Esophagus muscularis mucosa (tissue), 4 donors: ENCODE measurements at places on chromosomes 7 and 10.

DNA sequence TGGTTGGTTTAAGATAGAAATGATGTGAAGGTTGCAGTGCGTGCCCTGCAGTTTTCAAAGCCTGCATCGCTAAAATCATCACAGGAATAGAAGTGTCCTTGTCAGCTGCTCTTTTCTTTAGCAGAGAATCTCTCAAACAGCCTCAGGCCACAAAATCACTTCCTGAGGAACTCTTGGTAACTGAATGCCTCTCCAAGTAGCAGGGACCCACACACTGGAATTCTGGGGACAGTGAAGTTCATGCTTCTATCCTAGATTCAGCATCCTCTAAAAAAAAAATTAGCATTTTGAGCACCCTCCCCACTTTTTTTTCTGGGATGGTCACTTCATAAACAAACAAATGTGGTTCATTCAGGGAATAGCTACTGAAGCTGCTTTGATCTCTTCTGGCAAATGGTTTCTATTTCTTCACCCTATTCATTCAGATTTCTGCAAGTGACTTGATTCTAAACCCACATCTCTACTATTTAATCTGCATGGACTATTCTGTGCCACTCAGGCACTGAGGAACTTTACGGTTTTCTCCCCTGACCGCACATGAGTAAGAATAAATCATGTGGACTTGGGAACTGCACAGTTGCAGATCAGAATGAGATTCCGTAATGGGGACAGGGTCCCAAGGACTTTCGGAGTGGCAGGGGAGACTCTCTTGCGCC is 306.9 kb downstream of the FRMD4A start:
- no peak for DNase-seq

DNA sequence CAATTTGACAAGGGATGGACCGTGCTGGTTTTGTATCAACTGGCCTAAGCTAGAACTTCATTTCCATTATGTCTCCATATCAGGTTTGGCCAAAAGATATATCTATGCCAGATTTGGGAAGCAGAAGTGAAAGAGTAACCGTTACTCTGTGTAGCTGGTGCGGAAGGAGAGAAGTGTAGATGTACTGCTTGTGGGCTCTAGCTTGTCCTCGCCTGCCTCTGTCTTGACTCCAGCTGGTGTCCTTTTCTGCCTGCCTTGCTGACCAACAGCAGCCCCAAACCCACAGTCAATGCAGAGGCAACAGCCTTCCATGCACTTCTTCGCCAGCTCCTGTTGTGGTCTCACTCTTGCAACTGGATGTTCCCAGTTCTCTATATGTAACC is 128.5 kb downstream of the KIF20B start:
- peak; percentile 74 for DNase-seq

DNA sequence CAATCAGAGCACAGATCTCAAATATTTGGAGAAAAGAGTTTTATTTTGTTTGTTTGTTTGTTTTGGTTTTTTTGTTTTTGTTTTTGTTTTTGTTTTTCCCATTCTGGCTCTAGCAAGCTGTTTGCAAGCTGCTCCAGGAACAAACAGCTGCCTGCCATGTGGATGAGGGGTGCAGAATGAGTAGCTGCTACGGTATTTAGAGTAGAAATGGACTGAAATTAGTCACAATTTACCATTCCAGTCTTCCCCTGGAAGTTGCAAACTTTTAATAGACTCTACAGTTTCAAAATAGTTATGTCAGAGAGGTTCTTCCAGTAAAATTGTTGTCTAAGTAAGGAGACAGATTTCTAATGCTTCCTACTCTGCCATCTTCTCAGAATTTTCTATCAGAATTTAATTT is 27.1 kb upstream of the TAS2R16 start:
- no peak for DNase-seq

DNA sequence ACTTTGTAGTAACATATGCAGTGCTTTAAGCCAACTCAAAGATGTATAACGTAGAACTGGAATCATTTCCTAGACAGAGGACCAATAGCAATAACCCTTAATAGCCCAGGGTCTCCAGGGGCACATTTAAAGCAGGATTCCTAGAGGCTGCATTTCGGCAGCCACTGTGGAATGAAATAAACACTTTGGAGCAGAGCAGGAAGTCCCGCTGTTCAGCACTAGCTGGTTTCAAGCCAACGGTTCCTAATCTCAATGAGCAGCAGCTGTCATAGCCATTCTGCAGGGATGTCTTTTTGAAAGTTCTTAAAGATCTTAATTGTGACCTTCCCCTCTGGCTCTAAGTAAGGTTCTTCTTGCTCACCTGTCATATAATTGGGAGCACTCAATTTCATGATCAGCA is 18.4 kb upstream of the MACROH2A2 start:
- DNase-seq: no peak

GRCh38 chr10:93222876-93223275 is 149.2 kb downstream of the CYP26A1 start:
- DNase-seq: peak; percentile 53

- no peak for DNase-seq
Observed at GRCh38 chr7:147432079-147432478, 1158.5 kb upstream of the C7orf33 start.

- DNase-seq: no peak
Observed at GRCh38 chr10:76282061-76283025, 850.9 kb downstream of the LRMDA start.

GRCh38 chr10:15393139-15393825 is 22.2 kb upstream of the FAM171A1 start:
- DNase-seq: no peak

DNA sequence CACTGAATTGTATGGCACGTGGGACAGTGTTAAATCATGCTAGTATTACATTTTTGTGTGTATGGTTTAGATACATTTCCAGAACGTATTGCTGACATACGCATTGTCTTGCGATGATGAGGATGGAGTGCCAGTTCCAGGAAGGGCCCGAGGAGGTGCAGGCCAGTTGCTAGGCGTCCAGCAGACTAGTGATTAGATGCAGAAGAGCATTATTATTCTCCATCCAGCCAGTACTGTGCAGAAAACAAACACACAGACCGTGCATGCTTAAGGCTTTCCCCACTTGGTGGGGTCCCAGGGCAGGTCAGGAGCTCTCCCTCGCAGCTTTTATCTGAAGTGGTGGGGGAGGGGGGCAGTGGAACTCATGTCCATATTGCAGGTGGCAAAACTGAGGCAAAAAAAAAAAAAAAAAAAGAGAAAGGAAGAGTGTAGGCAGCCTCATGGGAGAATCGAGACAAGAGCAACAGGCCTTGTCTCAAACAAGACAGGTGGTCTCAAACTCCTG is 189.2 kb downstream of the CAMK1D start:
- DNase-seq: no peak

GRCh38 chr7:106618480-106618879 is 42.5 kb downstream of the CCDC71L start:
- no peak for DNase-seq

DNA sequence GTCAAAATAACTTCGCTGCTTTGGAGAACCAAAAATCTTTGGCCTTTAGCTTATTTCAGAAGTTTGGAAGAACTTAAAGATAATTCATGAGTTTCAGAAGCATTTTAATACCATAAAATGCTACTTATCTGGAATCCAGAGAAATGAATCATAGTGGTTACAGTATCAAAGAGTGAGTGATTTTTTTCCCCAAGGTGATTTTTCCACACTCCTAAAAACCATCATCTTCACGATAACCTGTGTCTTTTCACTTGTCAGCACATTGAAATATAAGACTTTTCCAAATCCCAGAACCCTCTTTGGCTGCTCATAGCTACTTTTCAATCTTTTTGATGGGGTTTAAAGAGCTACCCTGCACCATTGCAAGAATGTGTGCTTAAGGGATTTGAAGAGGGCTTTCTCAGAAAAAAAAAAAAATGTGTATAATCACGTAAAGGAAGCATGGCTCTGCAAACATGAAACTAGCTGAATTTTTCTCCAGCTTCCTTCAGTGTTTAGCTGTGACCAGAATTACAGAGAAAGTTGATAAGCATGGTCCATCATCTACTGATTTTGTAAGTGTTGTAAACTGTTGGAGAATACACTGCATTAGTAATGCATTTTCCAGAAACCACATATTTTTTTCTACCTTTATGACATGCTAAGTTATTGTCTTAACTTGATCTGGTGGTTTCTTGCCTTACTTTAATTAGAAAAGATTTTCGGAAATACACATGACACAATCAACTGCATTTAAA is 134.9 kb downstream of the BICC1 start:
- DNase-seq: no peak

DNA sequence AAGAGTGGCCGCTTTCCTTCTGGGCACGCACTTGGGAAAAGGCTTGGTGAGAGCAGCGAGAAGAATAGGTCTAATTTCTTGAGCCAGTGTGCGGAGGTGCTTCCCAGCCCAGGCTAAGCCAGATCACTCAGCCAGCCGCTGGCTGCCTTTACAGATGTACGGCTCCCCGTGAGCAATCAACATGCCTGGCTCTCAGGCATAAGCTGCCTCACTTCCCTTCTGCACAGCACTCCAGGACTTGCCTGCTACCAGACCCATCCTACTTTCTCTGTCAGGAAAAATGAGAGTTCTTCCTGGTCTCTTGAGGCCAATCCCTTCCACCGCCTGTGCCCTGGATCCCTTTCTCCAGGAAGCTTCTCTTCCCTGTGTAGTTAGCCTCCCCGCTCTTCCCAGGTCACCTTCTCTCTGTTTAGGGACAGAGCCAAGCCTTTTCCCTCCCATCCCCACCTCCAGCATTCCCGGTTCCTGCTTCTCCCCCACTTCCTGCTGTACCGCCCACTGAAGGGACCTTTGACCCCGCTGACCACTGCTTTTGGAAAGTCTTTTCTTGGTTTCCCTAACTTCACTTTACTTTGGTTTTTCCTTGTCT is 1.1 kb upstream of the ACTR3C start:
- no peak for DNase-seq

- no peak for DNase-seq
Observed at GRCh38 chr7:50837965-50838364, 55.3 kb upstream of the GRB10 start.

GRCh38 chr10:49252313-49253034 is 46.5 kb upstream of the C10orf71 start:
- peak; percentile 79 for DNase-seq

DNA sequence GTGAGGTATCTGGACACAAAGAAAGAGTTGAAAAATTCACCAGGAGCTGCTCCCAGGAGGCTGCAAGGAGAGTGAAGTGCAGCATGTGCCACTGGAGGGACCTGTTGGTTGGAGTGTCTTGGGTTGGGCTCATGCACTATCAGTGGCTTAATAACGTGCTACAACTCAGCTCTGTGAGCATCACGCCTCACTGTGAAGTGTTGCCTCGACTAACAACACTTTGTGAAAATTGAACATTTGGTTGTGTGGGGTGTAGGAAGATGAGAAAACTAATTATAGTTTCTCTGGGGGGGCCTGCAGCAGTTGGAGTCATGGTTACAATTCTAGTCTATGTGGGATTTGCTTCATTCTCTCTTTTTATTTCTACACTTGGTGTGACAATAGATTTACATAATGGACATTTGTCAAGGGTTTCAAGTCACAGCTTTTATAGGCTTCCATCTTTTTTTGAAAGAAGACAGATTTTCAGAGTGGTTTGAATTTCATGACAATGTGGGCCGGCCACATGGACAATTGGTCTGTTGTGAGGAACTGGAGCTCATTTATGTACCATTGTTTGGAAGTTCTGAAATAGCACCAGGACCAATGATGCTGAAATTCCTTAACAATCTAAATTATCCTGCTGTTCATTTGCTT is 121.3 kb downstream of the RAMP3 start:
- DNase-seq: no peak

DNA sequence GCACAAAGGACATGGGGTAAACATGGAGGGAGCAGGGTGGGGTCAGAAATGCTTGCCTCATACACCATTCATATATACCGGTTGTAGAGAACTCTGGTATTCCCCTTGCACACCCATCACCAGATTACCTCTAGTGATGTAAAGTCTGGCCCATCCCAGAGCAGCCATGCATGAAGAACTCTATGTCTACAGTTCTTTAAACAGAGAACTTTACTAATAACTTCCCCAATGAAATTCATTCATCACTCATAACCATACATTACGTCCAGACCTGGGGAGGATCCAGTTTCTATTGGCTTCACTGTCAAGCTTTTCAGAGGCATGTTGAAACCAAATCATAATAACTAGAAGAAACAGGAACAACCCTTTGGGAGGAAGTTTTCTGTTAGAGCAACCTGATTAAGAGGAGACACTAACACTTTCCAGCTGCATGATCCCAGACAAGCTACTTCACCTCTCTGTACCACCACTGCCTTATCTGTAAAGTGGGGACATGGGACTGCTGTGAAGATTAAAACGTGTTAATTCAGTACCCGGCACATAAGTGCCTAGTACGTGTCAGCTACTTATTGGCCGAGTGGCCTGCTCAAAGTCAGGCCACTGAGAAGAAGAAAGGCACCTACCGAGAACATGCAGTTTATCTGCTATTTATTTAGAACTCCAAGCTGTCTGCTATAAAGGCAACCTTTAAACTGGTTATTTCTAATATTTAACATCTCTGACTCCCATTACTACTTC is 59.7 kb downstream of the IGF2BP3 start:
- DNase-seq: no peak

DNA sequence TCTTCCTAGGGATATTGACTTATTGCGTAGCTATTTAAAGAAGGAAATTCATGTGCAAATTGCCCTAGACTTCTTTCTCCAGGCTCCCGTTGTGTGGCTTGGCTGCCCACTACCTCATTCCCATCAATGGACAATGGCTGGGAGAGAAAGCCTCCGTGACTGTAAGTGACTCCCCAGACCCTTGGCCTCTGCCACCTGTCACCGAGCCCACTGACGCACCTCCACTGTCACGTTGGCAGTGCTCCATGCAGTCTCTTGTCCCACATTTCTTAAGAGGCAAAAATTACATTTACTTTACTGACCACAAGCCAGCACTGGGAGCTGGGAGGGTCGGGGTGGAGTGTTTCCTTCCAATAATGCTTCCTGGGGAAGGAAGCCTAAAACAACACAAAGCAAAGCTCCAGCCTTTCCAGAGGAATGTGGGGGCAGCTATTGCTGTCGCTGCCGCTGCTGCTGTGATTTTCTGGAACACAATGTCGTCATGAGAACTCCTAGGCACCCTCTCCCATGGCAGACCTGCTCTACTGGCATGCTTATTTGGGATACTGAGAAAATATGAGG is 89.7 kb upstream of the STEAP1B start:
- no peak for DNase-seq

GRCh38 chr7:70587739-70588138 is 544.2 kb upstream of the GALNT17 start:
- no peak for DNase-seq

- DNase-seq: no peak
Observed at GRCh38 chr7:125201002-125201401, 271.4 kb upstream of the POT1 start.

- no peak for DNase-seq
Observed at GRCh38 chr7:106450716-106451115, 165.9 kb upstream of the NAMPT start.

- no peak for DNase-seq
Observed at GRCh38 chr10:84314275-84314674, 14.1 kb upstream of the CCSER2 start.

DNA sequence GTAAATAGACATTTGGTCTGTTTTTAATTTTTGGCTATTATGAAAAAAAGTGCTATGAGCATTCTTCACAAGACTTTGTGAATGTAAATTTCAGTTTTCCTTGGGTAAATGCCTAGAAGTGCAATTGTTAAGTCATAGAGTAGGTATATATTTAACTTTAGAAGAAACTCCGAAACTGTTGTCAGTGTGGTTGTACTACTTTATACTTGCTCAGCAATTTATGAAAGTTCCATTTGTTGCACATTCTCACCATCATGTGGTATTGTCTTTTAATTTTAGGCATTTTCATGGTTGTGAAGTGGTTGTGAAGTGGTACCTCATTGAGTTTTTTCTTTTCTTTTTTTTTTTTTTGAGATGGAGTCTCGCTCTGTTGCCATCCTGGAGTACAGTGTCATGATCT is 60.0 kb downstream of the TYW1 start:
- DNase-seq: no peak
